ENCODE measurements at places on chromosomes 12 and 14. TPM values are rescaled to one million over a fixed set of nuclear protein-coding genes. Genes with fewer than 3 reads are reported as not detected.

DNA sequence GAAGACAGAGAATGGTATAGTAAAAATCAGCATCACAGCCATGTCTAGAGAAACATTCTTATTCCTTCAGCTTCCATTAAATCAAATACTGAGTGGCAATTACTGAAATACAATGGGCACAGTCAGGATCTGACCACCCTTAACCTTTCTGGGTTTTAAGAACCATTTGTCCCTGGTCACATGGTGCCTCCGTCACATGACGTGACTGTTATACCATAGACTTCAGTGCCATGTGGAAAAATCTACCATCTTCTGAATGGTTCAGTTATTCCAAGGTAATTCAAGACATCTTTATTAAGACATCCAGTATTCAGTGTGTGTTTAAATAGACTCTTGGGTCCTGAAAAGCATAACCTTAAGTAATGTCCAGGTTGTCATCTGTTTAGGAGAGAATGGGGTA, 553.1 kb upstream of the FLRT2 start:
- H3K36me3 ChIP-seq: no peaks in the 10 kb centered on the region
- H3K27me3 ChIP-seq: no peaks in the 10 kb centered on the region
- no peak overlapping the region for H3K4me3 ChIP-seq
- H3K27ac ChIP-seq: no peak overlapping the region
- DNase-seq: no peak
- no peaks in the 10 kb centered on the region for H3K4me1 ChIP-seq

The RBP5 gene
- 0.71 TPM for total RNA-seq

The SIX1 gene
- 2.6 TPM for total RNA-seq

- no peaks in the 10 kb centered on the region for H3K4me1 ChIP-seq
- H3K4me3 ChIP-seq: no peak overlapping the region
Measured at GRCh38 chr12:90460681-90461080, 494.3 kb downstream of the CCER1 start.

All from thoracic aorta (tissue), 2 donors.